ENCODE measurements at places on chromosomes 3 and 15.

DNA sequence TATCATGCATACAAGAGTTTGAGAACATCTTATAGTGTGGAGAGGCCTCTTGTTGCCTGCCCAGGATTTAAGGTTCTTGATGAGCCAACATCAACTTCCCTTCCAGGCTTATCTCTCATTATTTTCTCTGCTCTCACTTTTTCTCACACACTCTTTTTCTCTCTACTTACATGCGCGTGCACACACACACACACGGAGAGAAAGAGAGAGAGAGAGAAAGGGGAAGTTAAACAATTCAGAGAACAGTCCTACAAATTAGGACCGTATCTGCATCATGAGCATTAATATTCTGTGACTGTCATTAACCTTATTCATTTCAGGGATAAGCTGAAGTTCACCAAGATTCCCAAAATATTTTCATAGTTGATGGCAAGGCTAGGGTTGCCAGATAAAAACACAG, 269.0 kb downstream of the ZNF621 start:
- no peak for DNase-seq

DNA sequence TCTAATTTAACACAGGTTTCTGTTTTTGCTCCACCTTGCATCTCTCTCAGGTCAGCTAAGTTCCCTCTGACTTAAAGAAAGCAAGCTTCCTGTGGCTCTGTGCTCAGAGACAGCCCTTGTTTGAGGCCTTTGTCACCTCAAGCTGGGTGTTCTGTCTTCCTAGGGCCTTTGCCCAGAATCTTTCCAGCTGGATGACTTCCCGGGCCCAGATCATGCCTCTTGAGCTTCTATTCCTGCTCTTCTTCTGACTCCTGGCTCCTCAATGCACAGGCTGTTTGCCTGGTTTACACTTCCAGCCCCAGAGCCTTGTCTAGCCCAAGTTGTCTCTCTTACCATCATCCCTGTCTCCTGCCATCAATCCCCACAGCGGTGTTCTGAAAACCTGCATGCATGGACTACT, 300.6 kb downstream of the VPS13C start:
- no peak for DNase-seq

- no peak for DNase-seq
Observed at GRCh38 chr3:80097674-80098073, 329.9 kb upstream of the ROBO1 start.

- no peak for DNase-seq
Observed at GRCh38 chr3:183427196-183427875, 1.1 kb downstream of the MCF2L2 start.

DNA sequence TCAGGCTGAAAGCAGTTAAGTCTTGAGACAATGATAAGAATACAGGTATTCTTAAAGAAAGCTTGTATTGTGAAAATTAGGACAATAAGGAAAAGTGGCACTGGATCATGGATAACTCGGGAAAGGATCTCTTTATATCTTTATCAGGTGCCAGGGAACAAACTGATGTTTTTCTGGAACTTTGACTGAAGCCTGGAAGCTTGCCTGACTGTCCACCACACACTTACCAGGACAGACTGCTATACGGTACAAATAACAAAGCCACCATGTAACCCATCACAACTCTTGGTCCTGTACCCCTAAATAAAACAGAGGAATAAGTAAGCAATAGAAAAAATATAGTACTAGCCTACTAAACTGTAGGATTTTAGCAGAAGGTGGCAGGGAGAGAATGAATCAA, 623.0 kb downstream of the OTOL1 start:
- DNase-seq: no peak

DNA sequence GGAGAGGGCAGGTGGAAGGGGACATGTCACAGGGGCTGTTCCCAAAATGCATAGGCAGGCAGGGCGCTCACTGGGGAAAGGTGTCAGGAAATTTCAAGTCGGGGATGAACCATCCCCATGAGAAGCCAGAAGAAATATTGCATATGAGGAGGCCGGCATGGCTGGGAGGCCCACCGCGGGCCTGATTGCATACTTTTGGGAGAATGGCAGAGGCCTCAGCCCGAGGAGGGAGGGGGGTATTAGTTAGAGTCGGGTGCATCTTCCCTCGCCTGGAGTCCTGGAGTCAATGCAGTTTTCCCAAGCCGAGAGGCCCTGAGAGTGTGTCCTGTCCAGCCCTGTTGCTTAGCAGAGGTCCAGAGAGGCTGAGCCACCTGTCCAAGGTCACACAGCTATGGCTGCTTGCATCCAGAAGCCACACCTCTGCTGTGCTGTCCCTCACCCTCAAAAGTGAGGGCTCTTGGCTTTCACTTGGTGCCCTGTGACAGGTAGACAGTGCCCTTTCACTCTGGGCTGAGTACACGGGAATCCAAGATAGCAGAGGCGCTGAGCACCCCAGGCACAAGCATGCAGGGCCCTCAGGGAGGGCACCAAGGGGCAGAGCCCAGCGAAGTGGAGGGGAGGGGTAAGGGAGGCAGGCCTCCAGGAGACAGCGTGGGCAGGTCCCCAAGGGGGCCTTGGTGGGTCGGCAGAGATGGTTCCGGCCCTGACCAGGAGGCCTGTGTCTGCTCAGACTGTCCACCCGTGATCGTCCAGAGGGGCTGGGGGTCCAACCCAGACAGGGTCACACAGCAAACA, 48.5 kb downstream of the GRIP2 start:
- DNase-seq: no peak

GRCh38 chr3:26768068-26768651, 145.6 kb downstream of the LRRC3B start:
- DNase-seq: no peak

GRCh38 chr3:197959500-197959890, 522 bp upstream of the LMLN start:
- no peak for DNase-seq

Measured in islet precursor cell (in vitro differentiated cells).